Fibroblast of skin of left quadriceps (primary cell): ENCODE measurements at places on chromosomes 2 and 18.

DNA sequence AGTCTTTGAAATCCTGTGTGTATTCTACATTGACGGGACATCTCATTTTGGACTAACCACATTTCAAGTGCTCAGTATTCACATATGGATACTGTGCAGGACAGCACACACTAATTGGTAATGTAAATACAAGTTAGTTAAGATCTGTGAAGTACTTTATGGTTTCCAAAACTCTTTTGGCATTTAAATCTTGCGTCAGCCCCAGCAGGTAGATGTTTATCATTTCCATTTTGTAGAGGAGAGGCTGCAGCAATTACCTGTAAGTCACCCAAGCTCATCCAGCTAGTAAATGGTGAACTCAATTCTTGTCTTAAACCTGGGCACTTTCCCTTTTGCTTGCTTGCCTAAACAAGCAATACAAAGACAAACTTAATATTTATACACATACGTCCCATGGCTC lies 1.6 kb upstream of the NAGK start:
- no peak for DNase-seq

DNA sequence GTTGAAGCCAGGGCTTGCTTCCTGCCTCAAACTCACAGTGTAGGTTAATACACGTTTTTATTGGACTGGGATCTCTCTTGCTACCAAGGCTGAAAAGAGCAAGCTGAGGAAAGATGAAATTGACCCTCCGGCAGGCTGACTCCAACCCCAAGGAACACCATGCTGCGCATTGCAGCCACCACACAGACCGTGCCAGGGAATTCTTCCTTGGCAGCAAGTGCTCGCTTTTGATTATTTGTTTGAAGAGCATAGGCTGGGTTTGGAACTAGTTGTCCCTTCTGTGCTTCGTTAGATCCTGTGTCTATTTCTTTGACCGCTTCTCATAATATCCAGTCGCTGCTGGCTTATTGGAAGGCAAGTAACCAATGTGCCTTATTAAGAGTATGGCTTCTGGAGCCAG lies 34.4 kb upstream of the DARS1 start:
- DNase-seq = no peak

DNA sequence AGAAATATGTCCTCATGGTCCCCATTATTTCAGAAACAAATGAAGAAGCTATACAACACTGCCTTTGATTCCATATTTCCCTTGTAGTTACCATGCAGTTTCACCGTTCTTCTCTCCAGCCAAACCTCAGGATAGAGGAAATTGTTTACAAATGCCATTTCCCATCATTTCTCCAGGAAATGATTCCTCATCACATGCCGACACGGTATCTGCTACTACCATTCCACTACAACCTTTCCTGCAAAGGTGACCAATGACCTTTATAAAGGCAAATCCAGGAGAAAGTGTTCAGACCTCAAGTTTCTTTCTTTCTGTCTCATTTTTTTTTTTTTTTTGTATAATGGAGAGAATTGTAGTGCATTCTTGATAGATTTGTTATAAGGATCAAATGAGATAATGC lies 460.8 kb upstream of the CDH20 start:
- no peak for DNase-seq

DNA sequence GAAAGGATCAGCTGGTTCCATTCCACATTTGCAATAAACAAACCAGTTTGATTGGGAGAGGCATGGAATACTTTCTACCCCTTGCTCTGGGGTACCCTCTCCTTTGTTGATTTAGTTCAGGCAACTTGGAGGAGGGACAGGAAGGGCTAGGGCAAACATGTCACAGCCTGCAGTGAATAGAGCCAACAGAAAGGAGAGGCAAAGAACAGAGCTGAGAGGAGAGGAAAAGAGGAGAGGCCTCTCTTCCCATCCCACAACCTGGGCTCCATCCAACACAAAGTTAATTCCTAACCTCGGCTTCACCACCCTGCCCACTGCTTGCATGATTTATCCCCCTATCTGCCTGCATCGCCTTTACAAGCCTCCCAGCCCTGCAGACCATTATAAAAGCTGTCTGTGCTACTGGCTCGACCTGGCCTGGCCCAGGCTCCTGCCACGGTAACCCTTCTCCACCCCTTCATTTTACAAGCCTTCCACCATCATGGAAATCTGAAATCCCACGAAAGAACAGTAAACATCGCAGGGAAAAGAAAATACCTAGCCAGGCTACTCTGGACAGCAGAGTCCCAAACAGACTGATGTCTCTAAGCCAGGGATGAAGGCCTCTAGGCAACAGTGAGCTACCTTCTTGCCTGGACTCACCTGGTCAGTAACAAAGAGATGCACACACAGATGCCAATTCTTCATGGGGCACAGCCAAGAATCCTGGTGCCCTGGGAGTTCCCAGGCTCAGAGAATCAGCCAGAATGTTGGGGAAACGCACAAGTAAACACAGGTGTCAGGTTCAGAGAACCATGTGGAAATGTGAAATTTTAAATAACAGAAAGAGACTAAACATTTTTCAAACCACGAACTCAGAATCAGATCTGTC lies 43.6 kb downstream of the NHEJ1 start:
- no peak for DNase-seq

DNA sequence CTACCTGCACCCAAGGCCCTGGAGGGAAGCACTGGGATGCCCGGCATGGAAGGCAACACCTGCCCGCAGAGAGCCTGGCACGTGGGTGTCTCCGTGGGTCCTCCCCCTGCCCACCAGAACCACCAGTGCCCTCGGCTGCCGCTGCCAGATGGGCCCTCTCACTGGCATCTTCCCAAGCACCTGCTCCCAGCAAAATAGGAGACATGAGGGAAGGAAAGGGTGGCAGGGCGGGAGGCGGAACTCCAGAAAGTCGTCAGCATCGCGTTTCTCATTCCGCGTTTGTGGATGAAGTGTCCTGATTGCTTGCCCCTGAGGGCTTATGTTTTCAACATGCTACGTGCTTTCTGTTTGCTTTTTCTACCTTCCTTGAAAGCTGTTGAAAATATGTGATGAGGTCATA lies 8.8 kb upstream of the SNTG2 start:
- DNase-seq = no peak

- no peak for DNase-seq
Observed at GRCh38 chr2:64679673-64680425, 26.1 kb upstream of the SERTAD2 start.
